Epithelial cell of prostate (primary cell): ENCODE measurements at places on chromosomes 6 and 20.

DNA sequence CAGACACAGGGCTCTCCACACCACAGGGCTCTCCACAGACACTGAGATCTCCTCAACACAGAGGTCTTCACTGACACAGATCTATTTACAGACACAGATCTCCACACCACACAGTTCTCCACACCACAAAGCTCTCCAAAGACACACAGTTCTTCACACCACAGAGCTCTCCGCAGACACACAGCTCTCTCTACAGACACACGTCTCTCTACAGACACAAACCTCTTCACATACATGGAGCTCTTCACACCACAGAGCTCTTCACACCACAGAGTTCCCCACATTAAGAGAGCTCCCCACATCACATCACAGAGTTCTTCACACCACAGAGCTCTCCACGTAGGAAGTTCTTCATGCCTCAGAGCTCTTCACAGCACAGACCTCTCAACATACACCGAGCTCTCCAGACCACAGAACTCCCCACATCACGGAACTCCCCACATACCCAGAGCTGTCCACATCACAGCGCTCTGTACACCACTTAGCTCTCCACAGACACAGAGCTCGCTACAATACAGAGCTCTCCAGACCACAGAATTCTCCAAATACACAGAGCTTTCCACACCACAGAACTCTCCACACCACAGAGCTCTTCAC, 53.9 kb downstream of the ERMARD start:
- no peak for DNase-seq

- no peak for DNase-seq
Observed at GRCh38 chr20:23988561-23988960, at the start of gene GGTLC1. Gene GGTLC1, minus strand, starts transcription at chr20:23988779. Its CDS starts 2,168 bp downstream, at chr20:23986611.

GRCh38 chr6:144769142-144769541, 484.0 kb downstream of the UTRN start:
- DNase-seq: no peak

GRCh38 chr6:140156131-140156530, 781.7 kb upstream of the CITED2 start:
- DNase-seq: no peak

DNA sequence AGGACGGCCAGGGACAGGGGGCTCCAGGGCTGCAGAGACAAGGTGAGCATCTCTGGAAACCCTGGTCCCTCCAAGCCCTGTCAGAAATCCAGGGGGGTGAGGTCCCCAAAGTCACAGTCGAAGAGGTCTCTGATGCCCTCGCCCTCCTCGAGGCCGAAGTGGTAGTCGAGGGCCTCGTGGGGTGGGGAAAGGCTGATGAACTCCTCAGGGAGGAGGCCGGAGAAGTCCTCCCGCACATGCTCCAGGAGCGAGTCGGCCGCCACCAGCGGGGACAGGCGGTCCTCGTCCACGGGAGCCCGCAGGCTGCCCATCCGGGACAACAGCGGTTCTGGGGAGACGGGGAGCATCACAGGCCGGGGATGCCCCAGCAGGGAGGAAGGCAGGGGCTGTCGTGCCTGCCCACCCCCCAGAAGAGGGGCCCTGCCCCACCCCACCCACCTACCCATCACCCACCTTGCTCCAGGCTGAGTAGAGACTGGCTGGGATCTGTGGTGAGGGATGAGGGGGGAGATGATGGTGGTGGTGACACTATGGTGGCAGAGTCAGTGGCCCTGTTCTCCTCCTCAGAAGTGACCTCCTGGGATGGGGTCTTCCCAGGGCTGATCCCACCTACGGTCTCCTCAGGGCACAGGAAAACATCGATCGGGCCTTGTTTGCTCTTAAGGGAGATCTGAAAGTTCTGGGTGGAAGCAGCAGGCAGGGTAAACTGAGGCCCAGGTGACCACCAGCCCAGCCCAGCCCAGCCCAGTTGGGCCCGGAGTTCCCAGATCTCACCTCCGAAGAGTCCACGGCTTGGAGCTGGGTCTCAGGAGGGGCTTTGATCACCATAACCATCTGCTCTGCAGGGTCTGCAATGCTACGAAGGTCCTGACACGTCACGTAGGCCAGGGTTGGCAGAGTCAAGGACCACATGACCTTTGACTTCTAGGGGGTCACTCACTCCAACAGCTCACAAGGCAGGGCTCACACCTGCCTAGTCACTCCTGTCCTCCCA, 2.7 kb upstream of the NECAB3 start:
- no peak for DNase-seq

GRCh38 chr20:57622201-57622570, 2.0 kb upstream of the ZBP1 start:
- no peak for DNase-seq

- DNase-seq: no peak
Observed at GRCh38 chr20:5663396-5663795, 86.8 kb upstream of the SHLD1 start.

GRCh38 chr20:35648836-35649235, 15.9 kb downstream of the CPNE1 start:
- no peak for DNase-seq

- no peak for DNase-seq
Observed at GRCh38 chr6:20816126-20816525, 281.9 kb downstream of the CDKAL1 start.

DNA sequence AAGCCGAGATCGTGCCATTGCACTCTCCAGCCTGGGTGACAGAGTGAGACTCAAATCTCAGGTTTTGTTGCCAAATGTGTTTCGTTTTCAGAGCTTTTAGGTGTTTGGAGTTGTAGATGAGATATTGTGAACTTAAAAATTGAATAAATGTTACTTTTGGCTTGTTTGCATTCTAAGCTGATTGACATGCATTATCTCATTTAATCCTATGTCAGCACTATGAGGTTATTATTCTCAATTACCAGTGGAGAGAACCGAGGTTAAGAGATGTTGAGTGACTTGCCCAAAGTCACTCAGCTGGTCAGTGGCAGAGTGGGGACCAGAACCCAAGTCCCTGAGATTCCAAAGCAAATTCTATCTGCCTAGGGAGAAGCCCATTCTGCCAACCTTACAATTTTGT, 72.6 kb upstream of the PIM1 start:
- DNase-seq: no peak

GRCh38 chr20:15494851-15495250, 1078.4 kb downstream of the KIF16B start:
- no peak for DNase-seq

DNA sequence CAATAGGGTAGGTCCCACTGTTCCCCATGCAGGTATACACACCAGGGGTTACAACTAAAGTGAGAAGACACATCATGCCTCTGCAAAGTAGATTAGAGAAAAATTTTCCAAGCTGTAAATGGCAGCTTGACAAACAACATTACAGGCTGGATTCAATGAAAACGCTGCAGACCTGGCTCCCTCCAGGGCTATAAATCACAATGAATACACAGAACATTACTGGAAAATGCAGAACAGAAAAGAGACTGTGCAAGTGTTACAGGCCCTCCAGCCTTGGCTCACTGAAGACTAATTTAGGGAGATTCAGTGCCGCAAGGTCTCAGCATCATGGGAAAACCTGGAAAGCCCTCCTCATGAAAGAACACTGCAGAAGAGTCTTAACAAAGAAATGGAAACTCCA, 207.8 kb downstream of the KHDC1L start:
- DNase-seq: no peak

- DNase-seq: no peak
Observed at GRCh38 chr6:168606722-168607121, 165.7 kb downstream of the SMOC2 start.

DNA sequence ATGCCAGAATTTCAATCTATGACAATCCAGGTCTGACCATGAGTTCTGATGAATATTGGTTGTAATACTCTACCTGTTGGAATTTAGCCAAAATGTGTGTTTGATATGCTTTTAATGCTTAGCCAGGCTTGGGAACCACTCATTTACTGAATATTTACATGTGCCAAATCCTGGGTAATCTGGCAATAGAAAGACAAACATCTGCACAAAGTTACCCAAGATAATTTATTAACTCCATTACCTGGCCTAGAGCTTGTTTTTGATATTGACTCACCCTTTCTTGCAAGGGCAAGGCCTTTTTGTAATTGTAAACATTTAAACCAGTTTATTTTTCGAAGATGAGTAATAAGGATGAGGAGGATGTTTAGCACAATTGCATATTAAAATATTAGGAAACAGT, 13.5 kb upstream of the CD2AP start:
- DNase-seq: peak; percentile 74

- peak; percentile 81 for DNase-seq
Observed at GRCh38 chr6:156953479-156954146, 176.4 kb downstream of the ARID1B start.

DNA sequence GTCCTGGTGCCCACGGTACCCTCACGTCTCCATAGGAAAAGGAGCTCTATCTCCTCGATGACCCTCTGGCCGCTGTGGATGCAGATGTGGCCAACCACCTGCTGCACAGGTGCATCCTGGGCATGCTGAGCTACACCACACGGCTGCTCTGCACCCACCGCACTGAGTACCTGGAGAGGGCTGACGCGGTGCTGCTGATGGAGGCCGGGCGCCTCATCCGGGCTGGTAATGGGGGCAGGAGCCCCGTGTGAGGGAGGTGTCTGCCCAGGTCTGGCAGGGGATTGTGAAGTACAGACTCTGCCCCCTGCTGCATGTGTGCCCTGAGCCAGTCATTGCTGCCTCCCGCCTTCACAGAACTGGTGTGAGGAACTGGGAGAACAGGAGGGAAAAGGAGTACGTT, 12.4 kb downstream of the DLK2 start:
- DNase-seq: no peak

DNA sequence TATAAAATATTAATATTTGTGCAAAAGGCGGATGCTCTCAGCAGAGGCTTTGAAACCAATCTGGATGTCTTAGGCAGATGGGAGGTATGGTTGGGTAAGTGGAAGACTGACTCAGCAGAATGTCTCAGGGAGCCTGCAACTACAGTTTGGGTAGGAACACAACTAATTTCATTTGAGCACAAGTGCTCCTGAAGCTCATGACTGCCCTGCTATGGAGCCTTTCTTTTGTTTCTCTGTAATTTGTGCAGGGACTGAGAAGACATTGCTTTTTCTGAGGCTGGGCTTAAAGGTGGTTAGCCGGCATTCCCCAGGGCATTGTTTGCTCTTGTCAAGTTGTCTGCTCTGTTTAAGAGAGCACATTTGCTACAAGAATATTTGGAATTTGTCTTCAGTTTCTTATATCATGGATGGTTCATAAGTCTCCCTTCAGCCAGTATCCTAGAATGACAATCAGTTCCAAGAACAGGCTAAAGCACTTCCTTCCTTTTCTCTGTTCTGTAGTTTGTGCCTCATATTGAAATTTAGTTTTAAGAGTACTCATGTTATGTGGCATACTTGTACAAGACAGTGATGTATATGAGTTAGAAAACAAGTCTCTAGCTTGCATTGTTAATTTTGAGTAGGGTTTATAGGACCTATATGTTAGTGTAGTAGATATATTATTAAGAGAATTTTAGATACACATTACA, 208.3 kb downstream of the ZFAND3 start:
- no peak for DNase-seq

- DNase-seq: no peak
Observed at GRCh38 chr6:88856566-88856965, 106.9 kb downstream of the RNGTT start.

DNA sequence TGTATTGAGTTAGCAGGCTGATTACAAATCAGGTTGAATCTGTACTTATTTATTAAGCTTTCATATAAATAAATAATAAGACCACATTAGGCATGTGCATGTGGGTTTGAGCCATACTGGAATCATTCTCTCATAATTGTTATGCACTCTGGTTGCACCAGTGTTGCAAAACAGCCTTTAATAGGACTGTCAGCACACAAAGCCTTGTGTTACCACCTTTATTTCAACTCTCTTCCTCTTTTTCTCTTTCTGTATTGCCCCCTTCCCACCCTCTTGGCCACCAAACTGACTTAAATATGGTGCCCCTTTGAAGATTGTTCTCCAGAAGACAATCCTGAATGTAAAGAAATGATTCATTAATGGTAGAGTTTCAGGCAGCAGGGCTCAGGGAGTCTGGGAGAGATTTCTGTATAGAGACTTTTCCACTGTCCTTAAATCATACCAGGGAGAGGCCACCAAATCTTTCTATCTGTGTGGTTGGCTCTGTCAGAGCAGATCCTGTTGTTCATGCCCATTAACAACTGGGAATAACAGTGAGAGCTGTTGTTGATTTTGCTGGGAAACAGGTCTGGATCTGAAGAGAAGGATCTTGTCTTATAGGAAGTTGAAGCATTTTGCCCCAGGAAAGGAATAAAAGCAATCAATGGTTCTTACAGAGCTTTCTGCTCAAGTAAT, 131.6 kb upstream of the SOX4 start:
- DNase-seq: no peak

DNA sequence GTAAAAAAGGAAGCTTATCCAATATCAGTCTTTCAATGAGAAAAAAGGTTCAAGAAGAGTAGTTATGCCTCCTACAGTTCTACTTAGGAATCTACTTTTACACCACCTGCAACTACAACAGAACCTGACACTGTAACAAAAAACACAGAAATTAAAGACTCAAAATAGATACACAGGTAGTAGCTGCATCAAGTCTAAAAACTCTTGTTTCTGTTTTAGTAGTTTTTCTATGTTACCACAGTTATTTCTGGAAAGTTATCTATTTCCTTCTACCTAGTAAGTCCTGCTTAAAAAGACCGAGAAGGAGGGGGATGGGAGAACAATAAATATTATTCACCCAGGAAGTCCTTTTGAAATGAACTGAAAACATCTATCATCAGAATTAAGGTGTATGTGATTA, 52.5 kb downstream of the ATG5 start:
- no peak for DNase-seq

- DNase-seq: no peak
Observed at GRCh38 chr6:107572886-107573285, 83.0 kb downstream of the SOBP start.

GRCh38 chr20:62952373-62952967, at the start of gene SLC17A9:
Gene SLC17A9, plus strand, starts transcription at chr20:62952709. Its CDS starts 122 bp downstream, at chr20:62952831.
- DNase-seq: no peak

GRCh38 chr20:8918145-8918544, 150.7 kb upstream of the PLCB4 start:
- no peak for DNase-seq

DNA sequence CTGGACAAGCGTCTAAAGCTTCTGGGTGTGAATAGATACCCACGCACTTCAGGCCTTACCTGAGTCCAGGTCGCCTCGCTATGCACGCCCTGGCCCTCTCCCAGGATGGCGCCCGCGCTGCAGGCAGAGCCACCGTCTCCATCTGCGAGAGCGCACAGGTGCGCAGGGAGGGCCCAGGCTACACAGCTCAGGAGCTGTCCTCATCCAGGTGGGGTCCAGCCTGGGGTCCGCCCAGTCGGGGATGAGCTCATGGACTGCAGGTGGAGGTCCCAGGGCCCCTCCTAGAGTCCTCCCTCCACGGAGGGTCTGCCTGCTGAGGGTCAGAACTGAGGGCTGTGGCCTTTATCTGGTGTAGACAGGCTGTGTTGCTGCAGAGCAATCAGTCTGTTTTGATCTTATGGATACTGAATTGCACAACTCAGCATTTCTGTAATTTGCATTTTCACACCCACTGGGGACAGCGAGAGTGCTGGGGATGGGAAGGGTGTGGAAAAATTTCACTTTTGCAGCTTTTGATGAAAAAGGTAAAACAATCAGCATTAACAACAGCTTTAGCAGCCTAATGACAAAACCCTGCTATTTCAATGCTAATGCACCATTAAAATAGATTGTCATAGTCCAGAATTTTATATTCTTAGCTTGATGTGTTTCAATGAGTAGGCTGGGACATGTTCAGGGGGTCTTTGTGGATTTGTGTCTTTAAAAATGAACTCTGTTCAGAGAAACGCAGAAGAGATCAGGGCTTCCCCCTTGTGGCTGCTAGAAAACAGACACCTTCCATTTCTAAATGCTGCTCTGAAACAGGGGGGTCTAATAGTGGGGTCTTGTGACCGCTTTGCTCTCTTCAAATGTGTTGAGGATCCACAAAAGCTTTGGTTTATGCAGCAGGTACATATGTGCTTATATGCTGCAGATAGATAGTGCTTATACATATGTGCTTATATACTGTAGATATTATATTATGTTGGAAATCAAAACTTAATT, 77.8 kb upstream of the PHACTR3 start:
- no peak for DNase-seq
